Mesothelial cell of epicardium (in vitro differentiated cells): ENCODE measurements at places on chromosomes 12 and 14.

DNA sequence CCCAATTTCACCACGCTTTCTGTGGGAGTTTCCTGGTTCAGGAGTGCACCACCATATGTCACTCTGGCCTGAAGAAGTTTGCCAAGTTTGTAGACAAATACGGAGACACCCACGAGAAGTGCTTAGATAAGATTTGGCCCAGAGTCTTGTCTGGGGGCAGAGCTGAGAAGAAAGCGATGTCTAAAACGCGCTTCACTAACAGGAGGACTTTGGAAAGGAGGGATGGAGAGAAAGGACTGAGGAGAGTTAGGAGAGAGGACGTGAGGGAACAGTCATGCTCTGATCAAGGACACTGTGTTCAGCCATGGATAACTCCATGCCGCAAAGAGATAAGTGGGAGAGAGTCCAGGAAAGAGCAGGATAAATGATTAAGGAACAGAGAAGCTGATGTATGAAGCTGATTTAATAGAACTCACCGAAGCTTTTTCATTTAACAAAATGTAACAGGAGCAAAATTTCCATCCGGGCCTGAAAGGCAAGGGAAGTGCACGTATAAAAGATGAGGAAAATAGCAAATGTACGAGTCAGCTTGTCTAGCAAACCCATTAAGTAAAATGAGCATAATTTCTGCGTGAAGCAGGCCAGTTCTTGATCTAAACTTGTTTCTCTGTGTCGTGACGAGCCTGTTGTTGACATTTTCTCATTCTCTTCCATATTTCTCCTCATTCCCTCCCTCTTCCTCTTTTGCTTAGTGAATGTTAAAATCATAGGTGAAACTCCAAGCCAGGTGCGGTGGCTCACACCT lies 23.4 kb upstream of the MAP3K9 start:
- H3K36me3 ChIP-seq = no peaks in the 10 kb centered on the region
- H3K27ac ChIP-seq = no peak overlapping the region
- H3K4me3 ChIP-seq = no peak overlapping the region
- peaks cover 7% of the 10 kb centered on the region for H3K4me1 ChIP-seq
- H3K27me3 ChIP-seq = no peaks in the 10 kb centered on the region
- DNase-seq = no peak

- H3K36me3 ChIP-seq = peaks cover 10% of the 10 kb centered on the region
- DNase-seq = no peak
- no peaks in the 10 kb centered on the region for H3K27me3 ChIP-seq
- peaks cover 5% of the 10 kb centered on the region for H3K4me1 ChIP-seq
- H3K4me3 ChIP-seq = no peak within 1 kb of the TSS
Observed at GRCh38 chr12:2857021-2857431, at the start of gene TEX52. TSS of gene TEX52 (minus strand) at chr12:2857039. CDS start at chr12:2857026, 13 bp downstream.

- DNase-seq = no peak
- H3K27me3 ChIP-seq = no peaks in the 10 kb centered on the region
- H3K36me3 ChIP-seq = no peaks in the 10 kb centered on the region
- no peak overlapping the region for H3K27ac ChIP-seq
Observed at GRCh38 chr12:124623344-124624035, 56.1 kb upstream of the NCOR2 start.

- H3K4me3 ChIP-seq = no peak overlapping the region
- H3K27ac ChIP-seq = no peak overlapping the region
- peaks cover 6% of the 10 kb centered on the region for H3K27me3 ChIP-seq
- no peaks in the 10 kb centered on the region for H3K36me3 ChIP-seq
Observed at GRCh38 chr14:90440021-90440451, 43.2 kb downstream of the CALM1 start.

DNA sequence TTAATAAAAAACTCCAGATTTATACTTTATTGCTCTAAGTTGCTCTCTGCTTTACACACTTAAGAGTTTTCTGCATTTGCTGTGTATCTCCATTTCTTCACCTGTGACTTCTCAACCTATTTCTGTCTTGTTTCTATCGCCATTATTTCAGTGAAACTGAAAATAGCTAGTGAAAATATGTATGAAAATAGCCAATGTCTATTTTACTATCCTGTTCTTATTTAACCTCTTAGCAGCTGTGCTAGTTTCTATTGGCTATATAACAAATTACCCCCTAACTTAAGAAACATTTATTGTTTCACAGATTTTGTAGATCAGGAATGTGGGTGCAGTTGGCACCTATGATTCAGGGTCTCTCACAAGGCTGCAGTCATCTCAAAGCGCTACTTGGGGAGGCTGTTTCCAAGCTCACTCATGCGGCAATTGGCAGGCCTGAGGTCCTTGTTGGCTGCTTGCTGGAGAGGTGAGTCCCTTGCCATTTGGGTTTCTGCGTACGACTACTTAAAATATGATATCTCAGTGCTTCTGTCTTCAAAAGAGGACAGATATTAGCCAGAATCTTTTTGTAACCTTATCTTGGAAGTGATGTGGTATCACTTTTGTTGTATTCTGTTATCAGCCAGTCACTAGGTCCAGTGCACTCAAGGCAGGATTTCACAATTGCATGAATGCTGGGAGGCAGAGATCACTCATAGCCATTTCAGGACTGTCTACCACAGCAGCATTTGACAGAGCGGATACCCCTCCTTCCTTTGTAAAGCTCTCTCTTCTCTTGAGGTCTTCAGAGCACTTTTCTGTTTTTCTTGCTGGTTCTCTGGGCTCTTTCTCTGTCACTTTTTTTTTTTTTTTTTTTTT lies 7.2 kb downstream of the ERC1 start:
- H3K27ac ChIP-seq = peak overlapping the region; percentile 32
- H3K4me1 ChIP-seq = no peaks in the 10 kb centered on the region
- H3K4me3 ChIP-seq = no peak overlapping the region

GRCh38 chr14:95984206-95984605 lies 55.0 kb upstream of the C14orf132 start:
- no peaks in the 10 kb centered on the region for H3K4me1 ChIP-seq
- H3K27ac ChIP-seq = no peak overlapping the region
- DNase-seq = no peak
- H3K4me3 ChIP-seq = no peak overlapping the region
- no peaks in the 10 kb centered on the region for H3K36me3 ChIP-seq

DNA sequence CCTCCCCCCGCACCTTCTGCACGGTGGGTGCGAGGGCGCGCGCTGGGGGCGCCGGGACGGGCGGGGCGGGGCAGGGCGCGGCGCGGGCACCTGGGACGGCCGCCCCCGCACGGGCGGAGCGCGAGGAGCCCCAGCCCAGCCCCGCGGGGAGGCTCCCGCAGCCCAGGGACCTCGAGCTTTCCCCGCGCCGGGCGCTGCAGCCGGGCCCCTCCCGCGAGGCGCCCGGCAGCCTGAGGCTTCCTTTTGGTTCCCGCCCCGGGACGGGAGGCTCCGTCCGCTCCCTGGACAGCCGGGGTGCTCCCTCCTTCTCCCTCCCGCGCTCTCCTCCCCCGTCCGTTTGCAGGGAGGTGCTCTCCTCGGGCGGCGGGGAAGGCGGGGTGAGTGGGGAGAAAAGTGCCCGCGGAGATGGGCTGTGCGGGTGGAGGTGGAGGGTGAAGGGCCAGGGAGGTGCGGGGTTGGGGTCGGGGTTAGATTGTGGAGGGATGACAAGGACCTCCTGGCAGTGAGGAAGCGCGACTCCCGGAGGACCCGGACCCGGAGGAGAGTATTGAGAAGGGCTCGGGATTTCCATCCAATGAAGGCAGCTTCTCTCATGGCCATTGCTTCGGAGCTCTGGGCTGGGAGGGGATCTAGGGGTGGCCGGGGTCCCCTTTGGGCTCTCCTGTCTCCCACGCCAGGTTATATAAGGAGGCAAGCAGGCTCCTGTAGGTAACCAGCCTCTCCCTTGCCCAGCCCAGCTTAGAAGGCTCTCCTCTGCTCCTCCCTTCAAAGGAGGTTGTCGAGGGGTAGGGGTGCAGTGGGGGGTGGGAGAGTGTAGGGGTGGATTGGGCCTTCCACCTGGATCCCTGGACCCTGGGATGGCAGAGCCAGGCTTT lies 645 bp downstream of the JDP2 start:
- peaks cover 59% of the 10 kb centered on the region for H3K4me1 ChIP-seq
- peak; percentile 45 for DNase-seq
- peak overlapping the region; percentile 82 for H3K4me3 ChIP-seq
- H3K36me3 ChIP-seq = peaks cover 9% of the 10 kb centered on the region
- H3K27me3 ChIP-seq = no peaks in the 10 kb centered on the region

DNA sequence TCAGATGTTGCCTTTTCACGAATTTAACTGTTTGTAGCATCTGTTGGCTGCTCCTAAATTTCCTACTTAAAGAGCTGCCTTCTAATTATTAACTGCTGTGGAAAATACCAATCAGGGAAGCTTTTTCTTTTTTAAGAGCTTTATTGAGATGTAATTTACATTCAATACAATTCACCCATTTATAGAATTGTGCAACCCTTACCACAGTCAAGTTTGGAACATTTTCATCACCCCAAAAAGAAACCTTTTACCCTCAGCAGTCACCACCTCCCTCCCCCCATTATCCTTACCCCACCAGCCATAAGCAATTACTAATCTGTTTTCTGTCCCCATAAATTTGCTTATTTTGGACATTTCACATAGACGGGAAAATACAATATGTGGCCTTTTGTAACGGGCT lies 1.4 kb downstream of the PCNX4 start:
- peak overlapping the region; percentile 83 for H3K4me3 ChIP-seq
- no peaks in the 10 kb centered on the region for H3K27me3 ChIP-seq
- peaks cover 5% of the 10 kb centered on the region for H3K36me3 ChIP-seq
- peak overlapping the region; percentile 97 for H3K27ac ChIP-seq
- H3K4me1 ChIP-seq = peaks cover 29% of the 10 kb centered on the region

DNA sequence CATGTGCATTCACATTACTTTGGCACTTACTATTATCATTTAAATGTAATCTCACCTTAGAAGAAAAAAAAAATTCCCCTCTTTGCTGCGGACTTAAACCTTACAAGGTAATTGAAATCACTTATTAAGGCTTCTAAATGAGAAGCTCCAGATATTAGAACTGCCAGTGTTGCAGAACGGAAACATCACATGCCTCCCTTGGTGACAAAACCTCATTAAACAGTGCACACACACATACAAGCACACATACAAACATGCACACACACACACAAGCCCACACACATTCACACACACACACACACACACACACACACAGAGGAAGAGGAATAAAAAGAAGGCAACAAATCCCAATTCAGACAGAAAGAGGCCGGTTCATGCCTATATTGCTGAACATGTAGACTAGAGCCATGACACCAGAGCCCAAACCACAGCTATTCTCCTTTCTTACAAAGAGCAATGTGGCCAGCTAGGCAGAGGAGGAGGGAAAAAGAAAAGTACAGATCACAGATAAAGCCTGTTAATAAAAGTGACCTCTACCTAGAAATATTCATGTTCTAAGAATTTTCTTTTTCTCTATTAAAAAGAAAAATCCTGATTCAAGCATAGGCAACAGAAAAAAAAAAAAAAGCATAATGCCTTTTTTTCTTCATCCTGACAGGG lies 405.2 kb upstream of the FLRT2 start:
- no peaks in the 10 kb centered on the region for H3K27me3 ChIP-seq
- H3K4me1 ChIP-seq = peaks cover 34% of the 10 kb centered on the region

- H3K27ac ChIP-seq = peak overlapping the region; percentile 67
- peak overlapping the region; percentile 80 for H3K4me3 ChIP-seq
- peaks cover 14% of the 10 kb centered on the region for H3K4me1 ChIP-seq
- H3K27me3 ChIP-seq = peaks cover 83% of the 10 kb centered on the region
Observed at GRCh38 chr14:64880221-64881121, 764 bp upstream of the SPTB start.

GRCh38 chr14:92503756-92504491 lies 9.7 kb upstream of the RIN3 start:
- no peak for DNase-seq
- H3K36me3 ChIP-seq = no peaks in the 10 kb centered on the region
- peaks cover 14% of the 10 kb centered on the region for H3K4me1 ChIP-seq
- H3K27ac ChIP-seq = peak overlapping the region; percentile 14
- H3K4me3 ChIP-seq = no peak overlapping the region

DNA sequence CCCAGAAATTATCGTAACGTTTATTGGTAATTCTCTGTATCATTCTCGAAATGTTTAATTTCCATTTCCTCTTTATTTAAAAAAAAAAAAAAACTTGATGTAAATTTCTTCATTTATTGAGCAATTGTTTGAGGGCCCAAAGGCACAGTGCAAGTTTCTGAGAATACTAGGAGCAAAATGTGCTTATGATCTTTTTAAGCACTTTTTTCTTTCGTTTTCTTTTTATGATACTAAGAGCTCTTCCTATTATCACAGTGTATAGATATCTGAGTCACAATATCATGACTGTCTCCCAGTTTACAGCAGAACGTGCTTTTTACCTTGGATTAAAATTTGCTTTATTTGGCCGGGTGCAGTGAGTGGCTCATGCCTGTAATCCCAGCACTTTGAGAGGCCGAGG lies 5.6 kb downstream of the ATP2A2 start:
- no peaks in the 10 kb centered on the region for H3K27me3 ChIP-seq
- H3K4me3 ChIP-seq = no peak overlapping the region

DNA sequence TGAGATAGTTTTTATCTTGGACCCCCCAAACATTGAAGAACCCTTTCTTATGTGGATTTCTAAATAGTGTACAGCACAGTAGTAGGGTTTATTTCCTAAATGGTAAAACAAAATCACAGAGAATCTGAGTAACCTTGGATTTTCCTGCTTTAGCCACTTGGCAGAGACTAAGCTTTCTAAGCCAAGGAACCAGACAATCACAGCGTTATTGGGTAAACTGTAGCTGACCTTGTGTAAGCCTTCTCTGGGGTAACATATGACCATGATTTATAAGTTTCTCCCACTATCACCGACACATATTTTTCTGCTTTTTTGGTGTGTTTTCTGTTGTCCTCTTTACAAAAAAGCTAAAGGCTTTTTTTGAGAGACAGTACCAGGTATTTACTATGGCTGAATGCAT lies 136.3 kb upstream of the PZP start:
- no peaks in the 10 kb centered on the region for H3K27me3 ChIP-seq
- no peak overlapping the region for H3K4me3 ChIP-seq
- no peak overlapping the region for H3K27ac ChIP-seq
- H3K4me1 ChIP-seq = peaks cover 12% of the 10 kb centered on the region
- DNase-seq = no peak

DNA sequence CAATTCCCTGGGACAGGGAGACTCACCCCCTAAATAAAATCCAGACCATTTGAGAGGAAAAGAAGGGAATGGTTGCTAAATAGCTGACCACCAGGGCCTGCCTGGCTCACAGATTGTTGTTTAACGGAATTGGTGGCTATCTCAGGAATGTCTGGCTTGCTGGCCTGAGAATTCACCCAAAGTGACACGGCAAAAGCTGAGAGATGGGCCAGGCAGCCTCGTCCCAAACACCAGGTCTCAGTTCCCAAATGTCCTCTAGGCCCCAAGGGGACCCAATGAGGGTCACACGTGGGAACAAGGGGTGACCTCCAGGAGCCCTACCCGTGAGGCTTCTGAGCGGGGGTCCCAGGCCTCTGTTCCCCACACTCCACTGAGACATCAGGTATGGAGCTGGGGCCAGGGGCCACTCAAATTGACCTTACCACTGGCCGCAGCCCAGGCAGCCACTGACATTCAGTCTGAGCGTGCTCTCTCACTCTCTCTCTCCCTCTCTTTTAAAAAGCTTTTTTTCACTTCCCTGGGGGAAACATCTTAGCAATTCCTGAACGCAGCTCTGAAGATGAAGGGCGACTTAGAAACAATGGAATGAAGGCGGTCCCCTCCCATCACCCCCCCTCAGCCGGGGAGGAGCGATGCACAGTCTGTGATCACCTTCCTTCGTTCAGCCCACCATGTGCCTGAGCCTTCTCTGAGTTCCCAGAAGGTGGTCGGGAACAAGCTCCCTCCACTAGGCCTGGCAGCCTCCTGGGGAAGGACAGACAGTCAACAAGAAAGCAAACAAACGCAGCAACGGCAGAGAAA lies 131.2 kb downstream of the SCARB1 start:
- H3K27ac ChIP-seq = peak overlapping the region; percentile 81
- H3K27me3 ChIP-seq = no peaks in the 10 kb centered on the region
- H3K36me3 ChIP-seq = no peaks in the 10 kb centered on the region
- DNase-seq = no peak
- peaks cover 39% of the 10 kb centered on the region for H3K4me1 ChIP-seq

GRCh38 chr12:121804417-121805111 lies 755 bp downstream of the SETD1B start:
- H3K27ac ChIP-seq = peak overlapping the region; percentile 98
- H3K27me3 ChIP-seq = no peaks in the 10 kb centered on the region
- DNase-seq = no peak
- H3K4me1 ChIP-seq = peaks cover 30% of the 10 kb centered on the region
- H3K4me3 ChIP-seq = peak overlapping the region; percentile 95
